Activated CD4-positive, alpha-beta T cell treated with anti-CD3 and anti-CD28 coated beads for 4 hours (primary cell): ENCODE measurements at places on chromosomes 4 and X.

GRCh38 chrX:140733766-140734342, 24.3 kb downstream of the LINC00632 start:
- DNase-seq, result no peak

DNA sequence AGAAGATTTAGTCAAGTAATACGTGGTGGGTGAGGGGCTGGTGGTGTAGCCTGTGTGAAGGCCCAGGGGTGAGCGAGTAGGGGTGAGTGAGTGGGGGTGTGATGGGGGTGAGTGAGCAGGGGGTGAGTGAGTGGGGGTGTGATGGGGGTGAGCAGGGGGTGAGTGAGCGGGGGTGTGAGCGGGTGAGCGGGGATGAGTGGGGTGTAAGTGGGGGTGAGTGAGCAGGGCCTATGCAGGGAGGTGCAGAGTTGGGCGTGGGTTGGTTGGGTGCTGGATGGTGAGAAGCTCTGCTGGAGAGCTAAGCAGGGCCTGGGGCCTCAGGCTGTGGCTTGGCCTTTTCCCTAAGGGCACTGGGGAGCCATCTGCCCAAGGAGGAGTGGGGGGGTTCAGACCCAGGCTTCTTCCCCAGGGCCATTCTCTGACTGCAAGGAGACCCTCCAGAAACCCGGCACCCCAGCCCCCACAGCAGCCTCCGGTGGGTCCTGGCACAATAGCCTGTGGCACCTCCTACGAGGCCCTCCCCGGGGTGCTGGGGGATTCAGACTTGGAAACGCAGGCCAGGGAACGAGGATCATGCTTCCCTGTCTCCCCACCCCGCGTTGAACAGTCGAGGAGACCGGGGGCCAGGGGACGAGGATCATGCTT, 30.4 kb downstream of the SH3TC1 start:
- peak; percentile 19 for DNase-seq

- DNase-seq, result no peak
Observed at GRCh38 chr4:6464842-6465588, 7.4 kb downstream of the PPP2R2C start.

- DNase-seq, result no peak
Observed at GRCh38 chr4:86549163-86549788, 44.8 kb upstream of the PTPN13 start.

- no peak for DNase-seq
Observed at GRCh38 chrX:16977771-16978170, 31.3 kb downstream of the REPS2 start.

GRCh38 chr4:42579903-42580302, 77.0 kb downstream of the ATP8A1 start:
- DNase-seq, result no peak

DNA sequence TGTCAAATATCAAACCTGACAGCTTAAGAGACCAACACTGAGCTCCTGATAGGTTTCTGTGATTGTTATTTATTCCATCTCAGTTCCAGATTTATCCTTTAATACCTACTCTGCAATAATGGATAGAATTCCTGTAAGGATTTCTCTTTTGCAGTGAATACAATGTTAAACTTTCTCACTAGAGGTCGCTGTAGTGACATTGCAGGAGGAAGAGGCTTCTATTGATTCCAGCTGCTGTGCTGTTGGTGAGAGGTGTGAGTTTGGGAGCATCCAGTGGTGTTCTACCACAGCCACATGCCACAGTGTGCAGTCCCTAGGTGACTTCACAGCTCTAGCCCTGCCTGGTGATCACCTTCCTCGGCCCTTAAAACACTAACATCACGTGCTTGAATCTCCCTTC, 34.6 kb upstream of the DCAF8L2 start:
- DNase-seq, result no peak

- no peak for DNase-seq
Observed at GRCh38 chr4:186297013-186297645, 31.1 kb downstream of the F11 start.

- no peak for DNase-seq
Observed at GRCh38 chr4:44738615-44739014, 12.3 kb upstream of the GNPDA2 start.

DNA sequence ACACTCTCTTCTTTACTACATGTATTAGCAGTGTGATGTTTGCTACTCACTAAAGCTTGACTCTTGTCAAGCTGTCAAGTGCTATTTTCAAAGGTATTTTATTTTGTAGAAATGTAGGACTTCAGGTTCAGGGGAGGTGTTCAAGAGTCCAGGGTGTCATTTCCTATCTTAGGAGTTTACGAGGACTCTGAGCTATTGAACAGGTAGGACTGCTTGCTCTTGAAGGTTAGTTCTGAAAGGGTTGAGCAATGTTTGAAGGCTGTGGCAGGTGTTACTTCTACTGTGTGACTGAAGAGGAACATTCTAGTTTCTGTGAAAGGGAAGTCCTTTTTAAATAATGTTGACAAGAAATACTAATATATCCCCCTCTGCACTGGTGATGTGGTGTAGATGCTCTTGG, 1151.2 kb downstream of the PDHA2 start:
- no peak for DNase-seq

DNA sequence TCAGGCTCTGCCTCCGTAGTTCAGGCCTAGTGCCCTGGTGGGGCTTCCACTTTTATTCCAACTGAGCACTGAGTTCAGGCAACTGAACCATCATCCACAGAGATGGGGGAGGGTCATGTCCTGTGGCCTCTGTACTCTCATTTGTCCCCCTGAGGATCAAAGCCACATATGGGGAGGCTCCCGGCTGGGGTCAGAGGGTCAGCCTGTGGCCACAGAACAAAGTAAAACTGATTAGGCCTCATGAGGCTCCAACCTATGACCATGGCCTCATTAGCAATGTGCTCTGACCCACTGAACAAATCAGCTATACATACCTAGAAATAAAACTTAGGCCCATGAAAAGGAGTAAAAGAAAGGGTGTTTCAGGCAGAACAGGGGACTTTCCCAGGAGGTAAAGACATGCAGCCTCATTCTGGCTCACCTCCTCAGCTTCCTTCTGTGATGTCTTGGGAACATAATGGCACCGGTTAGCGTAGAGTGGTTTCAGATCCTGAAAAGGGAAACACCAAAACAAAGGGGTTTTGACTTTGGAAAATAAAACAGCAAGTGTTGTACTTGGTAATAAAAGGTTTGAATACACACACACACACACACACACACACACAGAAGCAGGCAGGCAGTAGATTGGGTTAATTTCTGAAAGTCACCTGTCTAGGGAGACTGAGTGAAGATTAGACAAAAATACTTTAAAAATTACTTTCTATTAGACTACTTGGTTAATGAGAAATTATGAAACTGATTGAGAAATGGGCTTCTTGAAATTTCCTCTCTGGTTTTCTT, 24.3 kb downstream of the TMEM255A start:
- DNase-seq, result no peak

GRCh38 chr4:74948236-74948635, 15.3 kb downstream of the PARM1 start:
- DNase-seq, result no peak

- no peak for DNase-seq
Observed at GRCh38 chrX:20237864-20238263, 28.8 kb downstream of the RPS6KA3 start.

DNA sequence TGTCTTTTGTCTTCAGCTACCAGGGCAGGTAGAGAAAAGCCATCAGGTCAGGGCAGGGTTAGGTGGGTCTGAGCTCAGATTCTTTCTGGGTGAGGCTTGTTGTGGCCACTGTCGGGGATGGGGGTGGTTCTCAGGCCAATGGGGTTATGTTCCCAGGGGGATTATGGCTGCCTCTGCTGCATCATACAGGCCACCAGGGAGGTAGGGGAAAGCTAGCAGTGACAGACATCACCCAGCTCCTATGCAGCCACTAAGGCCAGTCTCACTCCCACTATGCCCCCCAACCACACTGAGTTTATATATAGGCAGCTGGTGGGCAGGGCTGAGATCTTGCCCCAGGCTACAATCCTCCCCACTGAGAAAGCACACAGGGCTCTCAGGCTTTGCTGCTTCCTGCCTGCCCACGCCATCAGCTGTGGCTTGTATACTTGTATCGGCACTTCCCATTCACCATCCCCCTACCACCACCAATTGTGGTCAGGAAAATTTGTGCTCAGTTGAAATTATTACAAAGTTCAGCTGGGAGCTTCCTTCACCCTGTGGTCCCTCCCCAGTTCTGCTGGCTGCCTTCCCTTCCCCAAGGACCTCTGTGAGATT, 72.6 kb upstream of the PTPN13 start:
- DNase-seq, result no peak

DNA sequence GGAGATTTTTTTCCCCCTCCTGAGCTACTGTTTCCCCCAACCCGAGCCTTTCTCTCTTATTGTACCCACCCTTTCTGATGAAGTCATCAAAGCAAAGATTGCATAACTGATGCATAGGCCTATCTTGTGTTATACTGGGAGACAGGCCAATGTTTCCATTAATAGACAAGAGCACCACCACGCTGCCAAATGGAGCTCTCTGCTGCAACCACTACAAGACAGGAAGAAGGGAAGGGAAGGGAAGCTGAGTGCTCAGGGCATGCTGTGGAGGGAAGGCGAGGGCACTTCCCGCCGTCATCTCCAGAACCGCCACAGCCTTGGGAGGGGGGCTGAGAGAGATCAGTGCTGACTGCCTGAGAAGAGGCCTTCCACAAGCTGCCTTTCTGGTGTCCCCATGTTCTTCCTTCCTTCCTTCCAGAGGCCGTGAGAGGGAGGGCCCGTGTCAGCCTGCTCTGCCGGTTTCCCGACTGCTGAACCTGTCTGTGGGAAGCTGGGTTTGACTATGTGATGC, 75.0 kb downstream of the MGST2 start:
- no peak for DNase-seq

- DNase-seq, result no peak
Observed at GRCh38 chr4:150402871-150403272, 179.1 kb upstream of the MAB21L2 start.

GRCh38 chrX:129626026-129626425, 28.7 kb downstream of the APLN start:
- no peak for DNase-seq

- DNase-seq, result no peak
Observed at GRCh38 chr4:121977251-121978171, 25.7 kb upstream of the TRPC3 start.

- no peak for DNase-seq
Observed at GRCh38 chr4:99574530-99575324, at the start of gene MTTP. Gene MTTP (plus strand): TSS chr4:99574824. CDS start chr4:99574910, 86 bp downstream.

- no peak for DNase-seq
Observed at GRCh38 chr4:72991873-72992272, 77.6 kb downstream of the COX18 start.

DNA sequence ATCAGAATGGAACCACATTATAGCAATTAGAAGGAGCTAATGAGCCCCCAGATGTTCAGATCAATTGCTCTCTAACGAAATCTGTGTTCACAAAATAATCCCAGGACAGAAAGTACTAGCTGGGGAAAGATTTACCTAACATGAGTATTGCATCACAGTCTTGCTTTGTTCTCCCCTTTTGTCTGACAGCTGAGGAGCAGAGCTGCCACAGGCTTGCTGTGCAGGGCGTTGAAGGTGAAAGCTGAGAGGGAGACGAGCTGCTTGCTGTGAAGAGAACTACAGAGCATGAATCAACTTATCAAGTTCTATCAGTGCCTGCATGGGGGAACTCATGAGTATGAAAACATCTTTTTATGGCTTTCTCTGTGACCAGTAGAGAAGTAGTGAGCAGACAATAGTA, 441.2 kb downstream of the CENPC start:
- no peak for DNase-seq

GRCh38 chr4:55530691-55531090, 16.0 kb downstream of the CLOCK start:
- no peak for DNase-seq

DNA sequence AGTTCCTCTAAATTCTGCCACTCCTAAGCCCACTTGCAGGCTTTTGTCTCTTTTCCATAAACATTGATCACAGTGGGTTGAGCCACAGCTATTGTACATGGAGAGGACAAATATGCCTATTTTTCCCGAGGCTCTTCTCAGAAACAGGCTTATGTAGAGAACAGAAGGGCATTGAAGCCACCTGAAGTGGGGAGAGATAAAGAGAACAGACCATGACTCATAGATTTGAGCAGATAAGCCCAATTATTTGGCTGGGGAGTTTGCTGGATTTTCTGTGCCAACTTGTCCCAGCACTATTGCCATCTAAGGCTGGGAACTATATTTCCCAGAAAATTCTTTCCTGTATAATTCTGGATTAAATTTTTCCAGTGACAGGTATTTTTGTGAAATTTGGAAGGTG, 446.1 kb upstream of the RPS6KA3 start:
- DNase-seq, result no peak

DNA sequence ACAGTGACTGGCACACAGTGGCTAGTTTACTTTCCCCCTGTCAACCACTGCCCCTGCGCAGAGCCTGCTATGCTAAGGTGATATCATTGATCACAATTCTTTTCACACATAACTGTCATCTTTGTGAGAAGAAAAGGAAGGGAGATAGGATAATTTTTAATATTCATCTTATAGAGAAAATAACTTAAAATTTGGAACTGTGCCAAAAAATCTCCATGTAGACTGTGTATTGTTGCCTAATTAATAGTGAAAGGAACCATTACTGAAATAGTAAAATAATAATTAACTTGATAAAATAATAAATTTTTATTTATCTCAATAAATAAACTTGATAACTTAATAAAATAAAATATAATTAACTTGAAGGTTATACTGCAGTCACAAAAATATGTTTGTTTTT, 1069.4 kb downstream of the C4orf33 start:
- DNase-seq, result no peak

DNA sequence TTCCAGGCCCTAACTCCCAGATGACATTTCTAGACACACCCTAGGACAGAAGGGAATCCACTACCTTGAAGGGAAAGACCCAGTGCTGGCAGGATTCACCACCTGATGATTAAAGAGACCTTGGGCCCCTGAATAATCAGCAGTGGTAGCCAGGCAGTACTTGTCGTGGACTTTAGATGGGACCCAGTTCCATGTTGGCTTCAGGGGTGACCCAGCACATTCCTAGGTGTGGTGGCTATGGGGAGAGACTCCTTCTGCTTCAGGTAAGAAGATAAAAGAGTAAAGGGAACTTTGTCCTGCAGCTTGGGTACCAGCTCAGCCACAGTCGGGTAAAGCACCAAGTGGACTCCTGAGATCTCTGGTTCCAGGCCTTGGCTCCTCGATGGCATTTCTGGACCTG, 131.8 kb upstream of the S100G start:
- DNase-seq, result no peak

GRCh38 chrX:72367516-72367915, 61.8 kb upstream of the CITED1 start:
- no peak for DNase-seq
